Vagina (tissue), 2 donors: ENCODE measurements at places on chromosomes 4 and X.

GRCh38 chr4:165751882-165752281 is 121.2 kb upstream of the TLL1 start:
- DNase-seq: no peak

DNA sequence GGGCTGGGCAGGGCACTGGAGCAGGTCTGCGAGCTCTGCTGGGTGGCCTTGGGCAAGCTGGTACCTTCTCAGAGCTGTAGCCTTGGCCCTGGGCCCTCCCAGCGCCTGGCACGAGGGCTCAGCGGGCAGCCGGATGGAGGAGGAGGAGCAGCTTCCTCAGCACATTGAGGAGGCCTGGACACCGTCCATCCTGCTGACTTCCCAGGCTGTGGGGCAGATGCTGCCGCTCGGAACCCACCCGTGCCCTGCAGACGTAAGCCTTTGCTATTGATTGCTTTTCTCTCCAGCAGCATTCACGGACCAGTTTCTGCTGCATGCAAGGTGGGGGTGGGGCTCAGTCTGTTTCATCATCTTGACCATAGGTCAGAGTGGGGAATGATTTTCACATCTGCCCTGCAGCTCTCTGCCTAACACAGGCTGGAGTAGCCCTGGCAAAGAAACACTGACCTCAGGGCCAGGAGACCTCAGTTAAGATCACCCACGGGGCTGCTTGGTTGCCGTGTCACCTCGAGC is 80.7 kb upstream of the PSAPL1 start:
- no peak for DNase-seq

GRCh38 chrX:110004215-110004614 is 1.3 kb downstream of the TMEM164 start:
- DNase-seq: no peak

DNA sequence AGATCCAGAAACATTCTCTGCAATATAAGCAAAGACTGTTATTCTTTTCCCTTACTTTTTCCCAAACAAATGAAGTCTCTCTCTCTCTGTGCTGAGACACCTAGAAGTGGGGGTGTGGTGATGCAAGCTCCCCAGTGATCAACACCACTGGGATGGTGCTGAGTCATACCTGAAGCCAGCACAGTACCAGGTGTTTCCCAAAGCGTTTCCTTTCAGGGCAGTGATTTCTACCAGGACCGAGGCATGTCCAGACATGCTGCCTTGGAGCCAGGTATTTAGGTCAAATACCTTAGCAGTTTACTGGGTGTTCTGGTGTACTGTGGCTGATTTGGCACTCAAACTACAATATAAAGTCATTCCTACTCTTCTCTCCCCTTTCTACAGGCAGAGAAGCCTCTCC is 726.5 kb downstream of the FAM133A start:
- DNase-seq: no peak

DNA sequence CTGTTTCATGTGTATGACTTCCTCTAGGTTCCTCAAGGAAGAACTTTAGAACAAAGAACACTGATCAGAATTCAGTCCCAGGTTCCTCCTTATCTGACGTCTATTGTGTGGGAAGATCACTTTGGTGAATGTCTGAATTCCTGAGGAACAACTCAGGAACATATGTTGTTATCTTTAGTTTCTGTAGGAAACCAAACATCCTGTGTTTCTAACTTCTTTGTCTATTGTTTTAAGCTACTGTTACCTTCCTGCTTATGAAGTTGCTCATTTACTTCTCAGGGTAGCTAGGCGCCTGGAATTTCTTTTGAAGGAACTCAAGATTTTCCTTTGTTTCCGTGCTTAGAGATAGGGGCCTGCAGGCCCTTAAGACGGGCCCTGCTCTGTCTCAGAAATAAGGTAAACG is 46.2 kb downstream of the MAGEB5 start:
- no peak for DNase-seq

GRCh38 chrX:71637253-71637618 is 18.9 kb upstream of the CXCR3 start:
- no peak for DNase-seq

DNA sequence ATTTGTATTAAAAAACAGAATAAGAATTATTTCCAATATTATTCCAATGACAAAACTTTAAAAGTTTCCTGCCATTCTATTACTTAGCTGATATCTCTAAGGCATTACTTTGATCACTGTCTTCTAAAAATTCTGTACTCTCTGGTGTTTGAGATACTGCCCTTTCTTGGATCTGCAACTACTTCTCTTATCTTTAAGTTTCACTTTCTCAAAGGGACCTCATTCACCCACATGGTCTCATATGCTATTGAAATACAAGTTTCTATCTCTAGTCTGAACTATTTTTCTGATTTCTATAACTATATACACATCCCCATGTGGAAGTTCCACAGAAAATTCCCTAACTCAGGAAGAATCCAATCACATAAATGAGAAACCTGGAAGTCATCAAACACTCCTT is 22.2 kb downstream of the TMPRSS11E start:
- DNase-seq: no peak

- no peak for DNase-seq
Observed at GRCh38 chr4:182968917-182969650, 51.9 kb upstream of the DCTD start.

GRCh38 chrX:103175944-103176753 is 38.8 kb upstream of the BEX4 start:
- DNase-seq: no peak

DNA sequence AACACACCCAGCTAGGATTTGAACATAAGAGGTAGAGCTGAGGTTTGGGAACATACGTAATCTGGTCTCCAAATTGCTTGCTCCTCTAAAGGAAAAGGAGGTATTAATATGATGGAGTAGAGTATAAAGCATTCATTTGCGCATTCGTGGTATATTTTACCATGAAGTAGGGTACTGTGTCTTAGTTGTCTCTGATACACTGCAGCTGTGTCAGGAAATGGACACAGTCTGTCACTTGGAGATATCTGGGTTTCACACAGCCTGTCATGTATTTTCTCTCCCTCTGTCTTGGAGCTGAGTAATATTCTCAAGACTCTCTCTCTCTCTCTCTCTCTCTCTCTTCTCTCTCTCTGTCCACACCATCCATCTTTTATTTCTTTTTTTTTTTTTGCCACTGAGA is 274.8 kb upstream of the UGT8 start:
- no peak for DNase-seq

DNA sequence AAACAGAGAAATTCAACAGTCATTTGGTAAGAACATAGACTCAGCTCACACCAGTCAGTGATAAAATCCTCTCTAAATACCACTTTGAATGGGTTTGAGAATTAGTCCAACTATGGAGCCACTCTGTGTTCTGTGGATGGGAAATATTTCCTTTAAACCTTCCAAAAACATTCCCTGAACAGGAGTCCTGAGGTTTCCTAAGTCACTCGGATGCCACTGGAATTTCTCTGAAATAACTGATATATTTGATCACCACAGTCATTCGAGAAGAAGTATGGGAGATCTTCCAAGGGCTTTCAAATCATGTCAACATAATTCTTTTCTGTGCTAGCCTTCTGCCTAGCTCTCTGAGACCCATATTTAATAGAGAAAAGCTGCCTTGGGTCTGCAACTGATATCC is 958.6 kb downstream of the STIM2 start:
- no peak for DNase-seq

GRCh38 chr4:53537606-53538005 is 53.7 kb downstream of the LNX1 start:
- no peak for DNase-seq

DNA sequence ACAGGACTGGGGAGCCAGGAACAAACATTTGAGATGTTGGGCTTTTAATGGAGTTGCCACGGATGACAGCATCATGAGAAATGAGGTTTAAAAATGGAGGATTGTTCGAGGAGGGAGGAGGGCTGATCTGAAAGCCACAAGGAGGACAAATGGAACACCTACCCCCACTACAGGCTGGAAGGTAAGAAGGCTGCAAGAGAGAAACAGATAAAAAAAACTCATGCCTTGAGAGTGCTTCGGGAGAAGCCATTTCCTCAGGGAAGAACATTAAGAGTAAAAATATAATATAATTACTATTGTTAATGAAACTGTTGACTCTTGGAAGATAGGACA is 119.5 kb upstream of the MAP9 start:
- no peak for DNase-seq

DNA sequence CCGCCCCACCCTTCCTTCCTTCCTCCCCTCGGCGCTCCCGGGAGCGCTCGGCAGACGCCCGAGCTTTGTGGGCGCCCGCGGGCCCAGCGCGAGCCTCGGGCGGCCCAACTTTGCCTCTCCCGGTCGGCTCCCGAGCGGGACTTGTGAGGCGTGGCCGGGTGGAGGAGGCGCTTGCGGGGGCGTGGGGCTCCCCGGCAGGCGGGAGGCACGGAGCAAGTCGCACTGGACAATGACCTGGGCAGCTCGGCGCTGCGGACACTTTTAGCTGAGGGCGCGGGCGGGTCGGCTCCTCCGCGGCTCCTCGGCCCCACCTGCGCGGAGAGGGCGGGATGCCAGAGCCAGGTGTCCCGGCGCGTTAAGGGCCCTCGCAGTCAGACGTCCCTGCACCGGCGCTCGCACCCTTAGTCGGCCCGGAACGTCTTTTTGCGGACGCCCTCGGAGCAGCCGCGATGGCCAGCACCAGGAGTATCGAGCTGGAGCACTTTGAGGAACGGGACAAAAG is 385 bp downstream of the DCLK2 start:
- no peak for DNase-seq

DNA sequence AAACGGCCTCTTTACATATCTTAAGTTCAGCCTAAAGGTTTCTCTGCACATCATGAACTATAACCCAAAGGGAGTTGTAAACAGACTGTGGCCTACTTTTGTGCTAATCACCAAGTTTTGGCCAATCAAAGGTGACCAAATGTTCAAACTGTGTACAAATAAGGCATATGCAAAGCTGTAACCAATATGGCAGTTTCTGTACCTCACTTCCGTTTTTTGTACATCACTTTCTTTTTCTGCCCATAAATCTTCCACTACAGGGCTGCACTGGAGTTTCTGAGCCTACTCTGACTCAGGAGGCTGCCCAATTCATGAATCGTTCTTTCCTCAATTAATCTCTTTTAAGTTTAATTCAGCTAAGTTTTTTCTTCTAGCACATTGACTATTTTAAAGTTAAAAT is 318.7 kb downstream of the SLC7A11 start:
- no peak for DNase-seq

- DNase-seq: no peak
Observed at GRCh38 chr4:156999175-156999517, 27.5 kb upstream of the PDGFC start.

- no peak for DNase-seq
Observed at GRCh38 chr4:152735396-152735859, 44.1 kb downstream of the TIGD4 start.

DNA sequence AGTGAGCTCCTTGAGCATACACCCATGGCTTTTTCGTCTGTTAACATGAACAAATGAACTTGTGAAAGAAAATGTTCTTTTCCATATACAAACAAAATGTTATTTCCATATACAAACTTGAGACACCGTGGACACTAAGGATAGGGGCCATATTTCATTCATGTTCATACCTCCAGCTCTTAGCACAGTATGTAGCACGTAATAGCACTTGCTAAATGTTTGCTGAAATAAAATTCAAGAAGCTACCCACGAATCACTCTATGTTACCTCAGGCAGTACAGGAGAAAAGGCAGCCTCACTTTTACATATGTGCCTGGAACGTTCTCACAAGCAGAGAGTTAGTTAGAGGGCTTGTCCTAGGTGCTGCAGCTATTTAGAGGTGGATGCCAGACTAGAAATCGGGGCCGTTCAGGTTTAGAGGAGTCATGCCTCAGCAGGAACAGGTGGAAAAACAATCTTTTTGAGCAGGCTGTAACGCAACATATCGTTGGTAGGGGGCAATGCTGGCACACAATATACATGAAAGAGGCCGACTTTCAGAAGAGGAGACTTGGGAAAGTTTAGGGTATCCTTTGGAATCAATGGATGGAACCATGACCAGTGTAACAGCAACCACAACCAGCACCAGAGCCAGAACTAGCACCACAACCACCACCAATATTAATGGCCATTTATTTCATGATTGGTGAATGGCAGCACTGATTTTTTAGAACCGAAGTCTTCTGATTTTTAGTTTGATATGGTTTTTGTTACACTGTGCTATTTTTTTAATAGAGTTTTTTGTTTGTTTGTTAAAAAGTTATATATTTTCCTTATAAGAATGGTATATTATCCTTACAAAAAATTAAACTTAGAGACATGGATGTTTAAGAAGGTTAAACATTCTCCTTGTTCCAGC is 14.8 kb upstream of the PAQR3 start:
- no peak for DNase-seq

GRCh38 chrX:131812847-131813825 is 210.0 kb upstream of the STK26 start:
- DNase-seq: no peak

DNA sequence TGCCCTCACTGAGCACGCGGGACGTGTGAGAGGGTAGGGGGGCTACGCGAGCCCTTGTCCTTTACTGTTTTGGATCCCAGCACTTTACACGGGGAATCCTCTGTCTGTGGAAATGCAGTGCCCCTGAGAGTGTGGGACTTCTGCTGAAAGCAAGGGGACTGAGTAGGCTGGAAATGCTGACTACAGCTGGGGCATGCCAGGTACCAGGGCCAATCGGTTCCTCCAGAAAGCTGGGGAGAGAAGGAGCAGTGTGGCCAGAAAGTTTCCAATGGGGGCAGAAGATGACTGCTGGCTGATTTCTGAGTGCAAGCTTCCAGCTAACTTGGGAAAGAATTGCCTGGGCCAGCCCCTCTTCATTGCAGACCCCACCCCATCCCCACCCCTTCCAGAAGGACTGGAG is 1.5 kb downstream of the NHSL2 start:
- DNase-seq: no peak

- DNase-seq: no peak
Observed at GRCh38 chrX:140701480-140701879, 8.1 kb upstream of the LINC00632 start.

GRCh38 chr4:110130576-110131358 is 67.6 kb downstream of the ELOVL6 start:
- DNase-seq: no peak

- no peak for DNase-seq
Observed at GRCh38 chrX:134469486-134469885, 9.5 kb downstream of the HPRT1 start.

DNA sequence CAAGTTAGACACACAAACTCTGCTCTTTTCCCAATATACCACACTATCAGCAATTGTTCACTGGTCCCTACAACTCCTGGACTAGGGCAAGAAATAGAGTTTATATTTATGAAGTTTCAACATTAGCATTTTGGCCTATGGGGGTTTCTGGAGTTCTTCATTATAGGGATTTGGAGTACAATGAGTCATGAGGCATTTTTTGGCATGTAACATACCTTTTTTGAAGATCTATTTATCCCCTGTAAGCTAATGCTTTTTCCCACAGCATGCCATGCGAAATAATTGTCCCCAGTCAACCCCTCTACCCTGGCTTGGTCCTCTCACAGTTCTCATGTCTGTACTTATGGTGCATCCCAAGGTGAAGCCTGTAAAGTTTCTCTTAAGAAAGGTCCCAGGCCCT is 36.7 kb upstream of the EDA2R start:
- DNase-seq: no peak

GRCh38 chr4:8534129-8534528 is 46.1 kb upstream of the GPR78 start:
- no peak for DNase-seq

- no peak for DNase-seq
Observed at GRCh38 chr4:3799496-3799895, 33.3 kb downstream of the ADRA2C start.

- no peak for DNase-seq
Observed at GRCh38 chr4:51843309-51844152, 578 bp downstream of the DCUN1D4 start.

- DNase-seq: peak; percentile 96
Observed at GRCh38 chr4:9691238-9692065, 90.0 kb upstream of the DRD5 start.
